NCI-H526 (cell line): ENCODE measurements at places on chromosomes 7 and 10.

DNA sequence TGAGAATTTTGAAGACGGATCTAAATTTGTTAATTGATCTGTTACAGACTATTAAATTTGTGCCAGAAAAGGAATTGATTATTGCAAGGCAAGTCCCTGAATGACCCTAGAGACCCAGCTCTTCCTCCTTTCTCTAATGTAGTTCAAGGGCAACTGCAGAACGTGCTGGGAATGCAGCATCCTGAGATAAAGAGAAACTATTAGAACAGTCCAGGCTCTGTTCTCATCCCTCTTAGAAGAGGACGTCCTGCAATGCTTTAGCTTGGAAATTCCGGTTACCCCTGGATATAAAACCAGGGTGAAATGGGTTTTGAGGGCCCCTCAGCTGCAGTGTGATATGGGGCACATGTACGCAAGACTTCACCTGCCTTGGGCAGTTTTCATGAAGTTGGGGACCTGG, 67.3 kb downstream of the PTN start:
- DNase-seq: no peak

DNA sequence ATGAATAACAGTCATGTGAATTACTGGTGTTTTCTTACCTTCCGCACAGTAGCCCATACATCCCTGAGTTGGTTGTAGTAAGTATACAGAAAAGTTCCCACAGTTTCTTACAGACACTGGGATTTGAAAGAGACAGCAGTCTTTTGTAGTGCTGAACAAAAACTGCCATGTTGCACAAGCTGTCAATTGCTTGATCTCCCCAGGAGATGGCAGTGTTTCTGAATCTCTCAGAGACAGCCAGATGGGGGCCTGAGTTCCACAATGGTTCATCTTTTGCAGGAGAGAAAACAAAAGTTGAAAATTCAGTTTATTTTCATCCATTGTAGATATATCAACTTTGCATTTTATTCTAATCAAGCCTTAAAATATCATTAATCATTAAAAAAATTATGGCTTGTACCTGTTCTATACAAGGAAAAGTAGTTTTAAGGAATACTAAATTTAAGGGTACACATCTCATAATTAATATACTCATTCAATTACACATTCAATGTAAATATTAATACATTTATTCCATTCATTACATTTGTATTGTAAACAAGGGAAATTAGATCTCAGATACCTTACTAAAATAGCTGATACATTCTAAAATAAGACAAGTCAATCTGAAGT, 14.5 kb downstream of the VWDE start:
- peak; percentile 80 for DNase-seq

GRCh38 chr7:74514131-74514591, 60.5 kb downstream of the GTF2IRD1 start:
- DNase-seq: peak; percentile 49

DNA sequence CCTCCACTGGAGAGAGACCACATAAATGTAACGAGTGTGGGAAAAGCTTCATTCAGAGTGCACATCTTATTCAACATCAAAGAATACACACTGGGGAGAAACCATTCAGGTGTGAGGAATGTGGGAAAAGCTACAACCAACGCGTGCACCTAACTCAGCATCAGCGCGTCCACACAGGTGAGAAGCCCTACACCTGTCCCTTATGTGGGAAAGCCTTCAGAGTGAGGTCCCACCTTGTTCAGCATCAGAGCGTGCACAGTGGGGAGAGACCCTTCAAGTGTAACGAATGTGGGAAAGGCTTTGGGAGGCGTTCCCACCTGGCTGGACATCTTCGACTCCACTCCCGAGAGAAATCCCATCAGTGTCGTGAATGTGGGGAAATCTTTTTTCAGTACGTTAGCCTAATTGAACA, 20.6 kb downstream of the FAM200A start:
- no peak for DNase-seq

GRCh38 chr7:26005683-26006410, 146.2 kb upstream of the NFE2L3 start:
- DNase-seq: no peak

GRCh38 chr10:75432763-75433162, 1.3 kb downstream of the LRMDA start:
- no peak for DNase-seq

GRCh38 chr10:129950676-129951075, 13.4 kb downstream of the EBF3 start:
- DNase-seq: no peak

GRCh38 chr10:75007646-75008045, 103.8 kb upstream of the SAMD8 start:
- DNase-seq: no peak

GRCh38 chr7:99040104-99040958, 103.6 kb downstream of the SMURF1 start:
- peak; percentile 91 for DNase-seq
